ENCODE measurements at places on chromosomes 2 and 18.

DNA sequence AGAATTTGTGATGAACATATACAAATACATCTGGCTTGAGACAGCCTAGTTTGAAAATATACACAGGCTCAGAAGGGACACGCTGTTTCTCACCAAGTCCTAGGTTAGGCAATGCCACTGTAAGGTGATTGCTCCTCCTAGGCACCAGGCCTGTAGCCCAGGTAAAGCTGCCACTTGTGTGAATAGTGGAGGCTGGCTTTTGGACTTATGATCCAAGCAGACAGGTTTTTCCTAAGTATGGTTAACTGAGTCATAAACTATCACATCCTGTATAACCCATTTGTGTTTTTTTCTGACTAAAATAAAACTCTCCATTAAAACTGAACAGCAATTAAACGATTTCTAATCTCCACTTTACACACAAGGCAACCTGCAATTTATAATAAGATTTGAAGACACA is 81.0 kb downstream of the SEMA4F start:
- DNase-seq: no peak

DNA sequence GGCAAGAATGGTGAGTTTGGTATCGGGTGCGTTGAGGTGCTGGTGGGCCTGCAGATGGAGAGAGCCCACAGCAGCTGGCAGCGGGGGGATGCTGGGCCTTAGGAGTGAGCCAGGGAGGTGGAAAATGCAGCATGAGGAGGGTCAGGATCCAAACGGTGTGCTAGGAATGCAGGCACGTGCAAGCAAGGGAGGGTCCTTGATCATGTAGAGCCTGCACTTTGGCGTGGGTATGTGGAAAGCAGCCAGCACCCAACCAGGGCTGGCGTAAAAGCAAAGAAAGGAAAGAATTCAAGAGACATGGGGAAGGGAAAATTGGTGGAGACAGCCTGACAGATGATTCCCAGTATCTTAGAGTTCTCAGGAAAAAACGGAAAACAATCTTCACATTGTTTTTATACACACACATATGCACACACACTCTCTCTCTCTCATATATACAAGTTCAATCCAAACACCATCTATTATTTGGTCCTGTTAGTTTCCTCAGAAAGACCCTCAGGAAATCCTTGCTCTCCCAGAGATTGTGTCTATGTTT is 46.3 kb downstream of the LTBP1 start:
- no peak for DNase-seq

DNA sequence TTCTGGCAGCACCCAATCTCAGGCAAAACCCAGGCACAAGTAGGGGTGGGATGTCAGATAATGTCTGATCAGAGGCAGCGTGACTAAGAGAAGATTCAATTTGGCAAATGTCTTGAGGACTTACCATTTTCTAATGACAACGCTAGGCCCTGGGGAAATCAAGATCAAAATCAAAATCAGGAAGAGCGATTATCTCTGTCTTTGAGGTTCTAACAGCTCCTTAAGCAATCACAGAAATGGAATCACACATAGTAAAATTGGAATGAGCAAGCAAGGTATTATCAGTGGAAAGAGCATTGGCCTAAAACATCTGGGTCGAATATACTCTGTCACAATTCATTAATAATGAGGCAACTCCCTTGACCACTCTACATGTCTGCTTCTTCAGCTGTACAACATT is 8.6 kb upstream of the SERPINB2 start:
- no peak for DNase-seq

DNA sequence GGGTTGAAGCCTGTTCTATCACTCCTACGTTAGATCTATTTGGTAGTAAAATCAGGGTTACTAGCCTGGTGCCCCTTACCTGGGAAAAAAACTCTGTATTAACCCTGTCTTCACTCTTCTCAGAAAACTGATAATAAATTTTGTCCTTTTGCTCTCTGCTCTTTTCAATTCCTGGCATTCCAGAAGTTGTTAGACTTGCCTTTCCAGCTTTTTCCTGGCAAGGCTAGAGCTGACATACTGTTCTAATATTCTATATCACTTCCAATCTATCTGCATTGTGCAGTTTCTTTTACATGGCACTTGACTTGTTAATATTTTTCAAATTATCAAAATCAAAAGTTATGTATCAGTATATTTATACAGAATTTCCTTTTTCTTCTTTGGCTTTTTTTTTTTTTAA is 162.2 kb downstream of the FIGN start:
- no peak for DNase-seq

Data from activated gamma-delta T cell (primary cell).